Activated CD4-positive, alpha-beta T cell treated with anti-CD3 and anti-CD28 coated beads for 4 hours (primary cell): ENCODE measurements at places on chromosomes 2 and 18.

DNA sequence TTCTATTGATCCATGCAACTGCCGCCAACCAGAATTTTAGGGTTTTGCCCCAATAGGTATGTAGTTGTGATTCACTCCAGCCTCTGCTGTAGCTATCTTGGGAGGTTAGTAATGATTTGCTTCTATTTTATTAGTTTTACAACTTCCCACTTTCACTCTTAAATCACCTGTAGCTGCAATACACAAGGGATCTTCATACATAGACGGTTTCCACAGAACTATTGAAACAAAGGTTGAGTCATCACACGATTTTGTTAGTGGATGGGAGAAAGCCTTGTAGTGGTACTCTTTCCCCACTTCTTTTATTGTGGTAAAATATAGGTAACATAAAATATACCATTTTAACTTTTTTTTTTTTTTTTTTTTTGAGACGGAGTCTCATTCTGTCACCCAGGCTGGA lies 104.2 kb upstream of the SPRED2 start:
- DNase-seq, result no peak

- DNase-seq, result no peak
These were observed 11.3 kb upstream of the DES start for GRCh38 chr2:219406861-219407230.

DNA sequence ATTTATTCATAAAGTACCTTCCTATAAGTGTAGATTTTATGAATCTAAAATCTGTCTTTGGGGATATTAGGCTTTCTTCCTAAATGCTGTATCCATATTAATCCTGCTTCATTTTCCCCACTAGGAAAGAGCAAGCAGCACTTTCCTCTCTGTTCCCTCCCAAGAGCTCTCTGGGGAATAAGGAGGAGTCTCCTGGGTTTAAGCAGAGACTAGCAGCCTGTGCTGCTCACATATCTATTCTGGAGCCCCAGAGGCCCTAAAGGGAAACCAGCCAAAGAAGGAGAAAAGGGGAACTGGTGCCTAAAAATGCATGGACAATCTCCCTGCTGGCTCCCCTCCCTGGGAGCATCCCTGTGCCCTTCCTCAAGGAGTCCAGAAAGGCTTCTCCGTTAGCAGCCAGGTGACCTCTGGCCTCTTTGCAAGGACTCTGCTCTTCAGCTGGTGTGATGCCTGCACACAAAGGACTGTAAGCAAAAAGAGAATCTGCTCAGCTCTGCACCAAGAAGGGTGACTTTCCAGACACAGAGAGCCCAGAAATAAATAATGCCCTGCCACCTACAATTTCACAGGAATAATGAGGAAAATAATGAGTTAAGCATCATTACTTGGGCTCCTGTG lies 270.6 kb downstream of the SS18 start:
- DNase-seq, result no peak

DNA sequence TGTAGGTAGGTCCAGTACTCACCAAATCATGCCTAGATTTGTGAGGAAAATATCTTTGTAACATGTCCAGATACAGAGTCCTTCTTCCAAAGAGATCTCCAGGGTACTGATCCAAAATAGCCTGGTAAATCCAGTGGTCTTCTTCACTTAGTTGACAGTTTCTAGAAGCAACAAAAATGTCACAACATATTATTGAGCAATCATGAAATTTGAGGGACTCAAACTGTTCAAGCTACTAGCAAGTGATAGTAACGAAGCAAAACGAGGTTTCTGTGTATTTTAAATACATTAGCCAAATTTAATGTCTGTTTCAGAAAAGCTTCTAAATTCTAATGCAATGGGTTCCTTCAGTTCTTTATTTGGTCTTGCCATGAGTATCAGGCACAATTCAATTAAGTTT lies 142.8 kb downstream of the CCDC148 start:
- no peak for DNase-seq

- no peak for DNase-seq
These were observed 30.9 kb downstream of the MREG start for GRCh38 chr2:215982465-215982875.
